ENCODE measurements at places on chromosomes 1 and 21.

DNA sequence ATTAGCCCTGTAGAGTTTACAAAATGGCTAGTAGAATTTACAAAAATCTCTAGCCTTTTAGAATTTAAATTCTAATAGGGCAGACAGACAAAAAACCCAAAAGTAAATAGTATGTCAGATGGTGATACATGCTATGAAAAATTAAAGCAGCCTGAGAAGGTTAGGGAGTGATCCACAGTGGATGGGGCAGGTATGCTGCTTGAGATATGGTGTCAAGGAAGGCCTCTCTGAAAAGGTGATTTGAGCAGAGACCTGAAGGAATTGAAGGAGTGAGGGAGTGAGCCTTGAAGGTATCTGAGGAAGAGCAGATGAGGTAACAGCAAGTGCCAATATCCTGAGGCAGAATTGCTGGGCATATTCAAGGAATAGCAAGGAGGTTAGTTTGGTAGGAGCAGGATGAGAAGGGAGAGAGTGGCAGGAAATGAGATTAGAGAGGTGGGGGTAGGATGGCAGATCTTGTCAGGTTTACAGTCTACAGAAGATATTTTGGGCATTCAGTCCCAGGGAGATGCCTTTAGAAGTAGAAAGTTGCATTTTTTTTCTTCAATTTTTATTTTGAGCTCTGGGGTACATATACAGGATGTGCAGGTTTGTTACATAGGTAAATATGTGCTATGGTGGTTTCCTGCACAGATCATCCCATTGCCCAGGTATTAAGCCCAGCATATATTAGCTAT lies 40.8 kb upstream of the DPH5 start:
- DNase-seq = no peak

DNA sequence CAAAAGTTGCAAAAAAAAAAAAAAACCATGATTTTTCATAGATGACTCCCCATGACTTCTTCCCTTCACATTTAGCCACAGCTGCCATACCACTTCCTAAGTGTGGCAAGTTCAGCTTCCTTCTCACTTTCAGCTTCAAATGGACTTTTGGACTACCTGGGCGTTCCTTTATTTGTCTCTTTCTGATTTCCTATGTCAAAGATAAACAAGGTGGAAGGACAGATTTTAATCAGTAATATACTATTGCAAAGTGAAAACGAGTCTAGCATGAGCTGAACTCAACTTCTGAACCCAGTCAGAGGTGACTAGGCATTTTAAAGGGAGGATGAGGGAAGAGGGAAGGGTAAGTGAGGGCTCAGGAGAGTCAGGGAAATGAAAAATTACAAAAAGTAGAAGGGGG lies 14.4 kb upstream of the SCCPDH start:
- DNase-seq = no peak

DNA sequence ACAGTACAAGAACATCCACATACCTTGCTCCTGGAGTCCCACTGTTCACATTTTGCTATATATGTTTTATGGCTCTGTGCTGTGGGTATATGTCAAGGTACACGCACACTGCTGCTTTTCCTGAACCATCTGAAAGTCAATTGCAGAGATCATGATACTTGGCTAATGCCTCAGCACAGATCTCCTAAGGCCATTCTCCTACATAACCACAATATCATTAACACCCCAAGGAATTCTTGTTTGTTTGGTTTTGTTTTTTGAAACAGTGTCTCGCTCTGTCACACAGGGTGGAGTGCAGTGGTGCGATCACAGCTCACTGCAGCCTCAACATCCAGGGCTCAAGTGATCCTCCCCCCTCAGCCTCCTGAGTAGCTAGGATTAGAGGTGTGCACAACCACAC lies 16.0 kb downstream of the CTNNBIP1 start:
- no peak for DNase-seq

GRCh38 chr1:22342734-22343191 lies 108.9 kb upstream of the ZBTB40 start:
- DNase-seq = no peak

DNA sequence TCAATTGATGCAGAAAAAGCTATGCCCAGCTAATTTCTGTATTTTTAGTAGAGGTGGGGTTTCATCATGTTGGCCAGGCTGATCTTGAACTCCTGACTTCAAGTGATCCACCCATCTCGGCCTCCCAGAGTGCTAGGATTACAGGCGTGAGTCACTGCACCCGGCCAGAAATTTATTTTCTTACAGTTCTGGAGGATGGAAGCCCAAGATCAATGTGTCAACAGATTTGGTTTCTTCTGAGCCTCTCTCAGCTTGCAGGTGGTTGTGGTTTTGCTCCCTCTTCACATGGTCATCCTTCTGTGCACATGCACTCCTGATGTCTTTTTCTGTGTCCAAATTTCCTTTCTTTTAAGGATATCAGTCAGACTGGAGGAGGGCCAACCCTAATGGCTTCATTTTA lies 35.6 kb downstream of the SHCBP1L start:
- DNase-seq = no peak

GRCh38 chr1:29903548-29904166 lies 667.3 kb downstream of the PTPRU start:
- DNase-seq = no peak

GRCh38 chr1:113041569-113042284 lies 31.3 kb upstream of the LRIG2 start:
- DNase-seq = peak; percentile 28

DNA sequence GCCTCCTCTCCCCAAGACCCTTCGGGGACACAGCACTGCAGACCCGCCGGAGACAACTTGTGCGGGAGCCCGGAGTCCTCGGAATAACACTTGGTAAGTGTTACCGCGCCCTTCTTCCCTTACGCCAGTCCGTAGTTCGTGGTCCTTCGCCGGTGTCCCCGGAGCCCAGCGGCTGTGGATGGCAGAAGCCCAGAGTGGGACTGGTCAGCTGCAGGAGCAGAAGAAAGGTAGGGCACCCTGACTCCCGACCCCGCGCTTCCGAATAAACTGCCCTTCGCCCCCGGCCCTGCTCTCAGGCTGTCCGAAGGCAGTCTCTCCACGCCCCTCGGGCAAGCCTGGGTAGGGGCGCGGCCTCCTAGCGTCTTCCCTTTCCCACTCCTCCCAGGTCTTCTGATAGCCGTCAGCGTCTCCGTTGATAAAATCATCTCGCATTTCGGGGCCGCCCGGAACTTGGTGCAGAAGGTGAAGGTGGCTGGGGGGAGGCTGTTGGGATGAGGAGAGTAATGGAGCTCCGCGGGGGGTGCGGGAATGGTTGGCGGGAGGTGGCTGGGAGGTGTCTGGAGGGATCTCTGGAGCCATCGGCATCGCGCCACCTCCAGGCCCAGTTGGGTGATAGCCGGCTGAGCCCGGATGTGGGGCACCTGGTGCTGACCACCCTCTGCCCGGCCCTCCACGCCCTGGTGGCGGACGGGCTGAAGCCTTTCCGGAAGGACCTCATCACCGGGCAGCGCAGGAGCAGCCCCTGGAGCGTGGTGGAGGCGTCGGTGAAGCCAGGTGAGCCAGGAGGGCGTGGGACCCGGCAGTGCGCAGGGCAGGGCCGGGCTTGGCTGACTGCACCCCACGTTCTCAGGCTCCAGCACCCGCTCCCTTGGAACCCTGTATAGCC lies 4.3 kb downstream of the RUSC1 start:
- peak; percentile 27 for DNase-seq

All from substantia nigra (tissue), 51 donors.